ENCODE measurements at places on chromosomes 1 and 21.

DNA sequence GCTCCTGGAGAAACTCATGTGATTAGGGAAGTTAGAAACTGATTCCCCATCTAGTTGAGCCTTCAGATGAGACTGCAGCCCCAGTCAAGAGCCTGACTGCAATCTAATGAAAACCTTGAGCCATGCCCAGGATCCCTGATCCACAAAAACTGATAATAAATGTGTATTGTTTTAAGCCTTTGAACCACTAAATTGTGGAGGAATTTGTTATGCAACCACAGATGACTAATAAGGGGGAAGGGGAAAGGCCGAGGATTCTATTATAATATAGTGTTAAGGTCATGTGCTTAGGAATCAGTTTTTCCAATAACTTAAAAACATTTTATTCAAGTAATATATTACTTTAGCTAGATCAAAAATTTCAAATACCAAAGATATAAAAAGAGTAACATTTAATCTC, 52.8 kb upstream of the USP25 start:
- DNase-seq, result no peak

GRCh38 chr1:167273027-167273800, 52.5 kb downstream of the POU2F1 start:
- DNase-seq, result peak; percentile 18

DNA sequence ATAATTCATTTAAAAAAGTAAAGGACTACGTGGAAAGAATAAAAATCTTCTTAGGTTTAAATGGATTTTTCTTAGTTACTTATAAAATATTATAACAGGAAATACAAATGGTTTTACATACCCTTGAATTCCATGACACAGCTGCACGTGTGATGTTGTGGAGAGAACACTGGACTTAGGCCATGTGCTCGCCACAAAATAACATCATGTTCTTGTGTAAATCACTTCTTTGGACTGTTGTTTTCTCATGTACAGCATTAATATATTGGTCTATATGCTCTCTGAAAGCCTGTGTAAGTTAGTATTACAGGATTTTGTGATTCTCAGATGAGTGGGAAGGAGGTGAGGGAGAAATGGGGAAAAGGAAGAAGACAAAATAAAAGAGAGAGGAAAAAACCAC, 228.2 kb downstream of the DNM3 start:
- no peak for DNase-seq

GRCh38 chr1:32125313-32125712, 17.5 kb downstream of the KPNA6 start:
- DNase-seq, result no peak

DNA sequence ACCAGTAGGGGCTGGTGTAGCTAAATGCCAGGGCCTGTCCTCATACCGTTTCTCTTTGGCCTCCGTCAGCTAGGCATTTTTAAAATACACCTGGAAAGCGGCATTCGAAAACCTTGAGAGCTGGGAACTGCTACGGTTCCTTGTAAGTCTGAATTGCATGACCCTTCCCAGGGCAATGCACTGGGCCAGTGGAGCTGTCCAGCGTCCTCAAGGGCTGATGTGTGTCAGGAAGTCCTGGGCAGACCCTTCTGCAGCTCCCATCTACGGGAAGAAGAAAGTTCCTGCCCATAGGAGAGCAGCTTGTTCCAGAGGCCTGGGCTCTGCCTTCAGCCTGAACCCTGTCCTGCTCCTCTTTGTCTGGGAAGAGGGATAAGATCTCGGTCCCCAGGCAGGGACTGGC, 34.1 kb downstream of the UBASH3A start:
- DNase-seq, result no peak

GRCh38 chr1:213733705-213734104, 254.1 kb upstream of the PROX1 start:
- no peak for DNase-seq

DNA sequence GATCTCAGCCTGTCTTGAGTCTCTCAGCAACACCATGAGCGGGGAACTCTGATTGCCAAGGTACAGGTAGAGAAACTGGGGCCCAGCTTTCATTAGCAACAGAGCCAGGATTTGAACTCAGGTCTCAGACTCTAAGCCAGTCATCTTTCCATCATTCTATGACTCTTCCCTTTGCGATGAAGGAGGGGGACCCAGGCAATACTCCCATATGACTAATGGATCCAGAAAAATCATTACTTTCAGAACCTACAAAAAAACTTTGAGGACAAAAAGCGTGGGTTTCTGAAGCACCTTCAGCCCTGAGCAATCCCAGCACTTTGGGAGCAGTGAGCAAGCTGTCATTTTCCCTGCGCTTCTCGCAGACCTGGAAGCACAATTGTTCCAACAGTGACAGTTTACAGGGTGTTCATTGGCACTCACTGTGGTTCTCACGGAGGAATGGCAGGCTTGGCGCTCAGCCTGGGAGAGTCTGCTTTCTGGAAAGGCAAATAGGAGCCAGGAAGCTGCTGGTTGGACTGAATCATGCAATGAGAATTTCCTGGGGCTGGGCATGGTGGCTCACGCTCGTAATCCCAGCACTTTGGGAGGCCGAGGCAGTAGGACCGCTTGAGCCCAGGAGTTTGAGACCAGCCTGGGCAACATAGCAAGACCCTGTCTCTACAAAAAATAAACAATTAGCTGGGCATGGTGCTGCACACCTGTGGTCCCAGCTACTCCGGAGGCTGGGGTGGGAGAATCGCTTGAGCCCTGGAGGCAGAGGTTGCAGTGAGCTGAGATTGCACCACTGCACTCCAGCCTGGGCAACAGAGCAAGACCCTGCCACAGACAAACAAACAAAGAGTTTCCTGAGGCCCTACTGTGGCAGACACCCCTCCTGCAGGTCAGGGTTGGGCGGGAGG, 40.1 kb downstream of the SLC2A7 start:
- no peak for DNase-seq

- DNase-seq, result no peak
Observed at GRCh38 chr1:113242481-113242880, 147.8 kb upstream of the MAGI3 start.

- DNase-seq, result peak; percentile 7
Observed at GRCh38 chr1:36458910-36459309, 5.3 kb downstream of the MRPS15 start.

GRCh38 chr1:167594822-167595221, 35.2 kb upstream of the RCSD1 start:
- no peak for DNase-seq

DNA sequence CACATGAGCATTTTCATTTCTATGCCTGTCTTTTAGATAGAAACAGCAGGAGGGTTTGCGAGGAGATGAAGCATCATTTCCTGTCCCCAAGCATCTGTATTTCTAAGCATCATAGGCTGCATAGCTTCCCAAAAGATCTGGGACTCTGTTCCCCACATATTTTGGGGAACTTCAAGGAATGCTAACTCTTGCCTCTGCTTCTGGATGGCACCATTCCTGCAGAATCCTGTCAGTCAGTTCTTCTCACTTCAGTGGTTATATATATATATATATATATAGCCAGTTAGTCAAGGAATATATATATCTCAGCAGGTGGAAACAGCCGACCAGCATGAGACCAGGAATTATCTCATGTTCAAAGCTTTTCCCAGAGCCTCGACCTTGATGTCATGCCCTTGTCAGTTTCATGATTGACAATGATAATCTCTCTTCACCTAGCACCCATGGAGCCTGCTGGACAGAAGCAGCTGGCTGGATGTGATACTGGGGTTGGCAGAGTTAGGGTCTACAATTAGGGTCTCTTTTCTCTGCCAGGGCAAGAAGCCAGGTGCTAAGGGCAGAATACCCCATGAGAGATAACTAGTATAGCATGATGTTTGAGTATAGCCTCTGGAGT, 2.4 kb downstream of the PFKFB2 start:
- no peak for DNase-seq

DNA sequence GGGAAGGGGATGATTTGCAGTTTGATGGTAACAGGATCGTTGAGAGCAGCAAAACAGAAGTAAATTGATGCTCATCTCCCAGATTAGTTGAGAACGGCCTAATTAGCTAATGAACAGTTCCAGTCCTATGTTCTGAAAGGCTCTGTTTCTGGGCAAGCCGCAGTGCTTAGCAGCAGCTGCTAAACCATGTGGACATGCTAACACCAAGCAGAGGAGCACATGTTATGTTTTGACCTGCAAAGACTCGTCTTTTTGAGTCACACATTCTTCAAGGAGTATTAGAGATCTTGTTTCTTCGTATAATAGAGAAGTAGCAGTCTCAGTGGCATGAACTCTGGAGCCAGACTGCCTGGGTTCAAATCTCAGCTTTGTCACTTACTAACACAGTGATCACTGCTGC, 58.1 kb downstream of the CACNA1E start:
- no peak for DNase-seq

DNA sequence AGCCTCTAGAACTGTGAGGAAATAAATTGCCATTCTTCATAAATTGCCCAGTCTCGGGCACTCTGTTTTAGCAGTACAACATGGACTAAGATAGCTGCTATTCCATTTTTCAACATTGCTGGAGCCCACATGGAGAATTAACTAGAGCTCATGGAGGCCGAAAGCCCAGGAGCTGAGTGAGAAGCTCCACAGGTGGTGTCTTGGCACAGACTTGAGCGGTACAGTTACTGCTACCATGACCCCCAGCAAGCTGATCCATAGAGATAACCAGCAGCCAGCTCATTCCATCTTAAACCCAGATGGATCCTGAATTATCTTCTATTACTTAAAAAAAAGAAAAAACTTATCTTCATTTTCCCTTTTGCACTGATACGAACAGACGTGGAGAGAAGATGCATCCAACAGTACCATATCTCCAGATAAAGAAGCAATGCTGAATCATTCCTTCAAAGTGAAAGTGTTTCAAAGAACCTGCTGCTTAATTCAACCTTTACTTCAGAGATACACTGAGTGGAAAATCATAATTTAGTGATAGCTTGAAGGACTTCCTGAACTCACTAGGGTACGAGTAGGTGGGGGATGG, 115.1 kb downstream of the SETD4 start:
- no peak for DNase-seq

- DNase-seq, result no peak
Observed at GRCh38 chr1:220698607-220699016, 8.4 kb downstream of the C1orf115 start.

GRCh38 chr1:15770313-15770962, 11.8 kb downstream of the FBLIM1 start:
- no peak for DNase-seq

GRCh38 chr21:33300701-33301631, 23.8 kb upstream of the IFNAR1 start:
- DNase-seq, result peak; percentile 54

DNA sequence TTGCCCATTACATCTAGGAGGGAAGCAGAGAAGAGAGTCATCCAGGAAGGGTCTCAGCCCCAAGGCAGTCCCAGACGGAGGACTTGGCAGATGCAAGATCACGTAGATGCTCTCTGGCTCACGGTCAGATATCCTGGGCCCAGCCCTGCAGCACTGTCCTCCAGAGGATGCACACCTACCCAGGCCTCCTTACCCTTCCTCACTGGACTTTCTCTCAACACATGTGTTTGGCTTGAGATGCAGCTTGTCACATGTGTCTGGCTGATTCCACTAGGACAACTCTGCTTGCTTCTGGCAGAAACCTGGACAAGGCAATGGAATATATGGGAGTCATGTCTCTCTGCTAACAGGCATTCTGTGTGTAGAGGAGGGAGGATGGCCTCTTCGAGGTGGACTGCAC, 32.4 kb upstream of the POU3F1 start:
- no peak for DNase-seq

DNA sequence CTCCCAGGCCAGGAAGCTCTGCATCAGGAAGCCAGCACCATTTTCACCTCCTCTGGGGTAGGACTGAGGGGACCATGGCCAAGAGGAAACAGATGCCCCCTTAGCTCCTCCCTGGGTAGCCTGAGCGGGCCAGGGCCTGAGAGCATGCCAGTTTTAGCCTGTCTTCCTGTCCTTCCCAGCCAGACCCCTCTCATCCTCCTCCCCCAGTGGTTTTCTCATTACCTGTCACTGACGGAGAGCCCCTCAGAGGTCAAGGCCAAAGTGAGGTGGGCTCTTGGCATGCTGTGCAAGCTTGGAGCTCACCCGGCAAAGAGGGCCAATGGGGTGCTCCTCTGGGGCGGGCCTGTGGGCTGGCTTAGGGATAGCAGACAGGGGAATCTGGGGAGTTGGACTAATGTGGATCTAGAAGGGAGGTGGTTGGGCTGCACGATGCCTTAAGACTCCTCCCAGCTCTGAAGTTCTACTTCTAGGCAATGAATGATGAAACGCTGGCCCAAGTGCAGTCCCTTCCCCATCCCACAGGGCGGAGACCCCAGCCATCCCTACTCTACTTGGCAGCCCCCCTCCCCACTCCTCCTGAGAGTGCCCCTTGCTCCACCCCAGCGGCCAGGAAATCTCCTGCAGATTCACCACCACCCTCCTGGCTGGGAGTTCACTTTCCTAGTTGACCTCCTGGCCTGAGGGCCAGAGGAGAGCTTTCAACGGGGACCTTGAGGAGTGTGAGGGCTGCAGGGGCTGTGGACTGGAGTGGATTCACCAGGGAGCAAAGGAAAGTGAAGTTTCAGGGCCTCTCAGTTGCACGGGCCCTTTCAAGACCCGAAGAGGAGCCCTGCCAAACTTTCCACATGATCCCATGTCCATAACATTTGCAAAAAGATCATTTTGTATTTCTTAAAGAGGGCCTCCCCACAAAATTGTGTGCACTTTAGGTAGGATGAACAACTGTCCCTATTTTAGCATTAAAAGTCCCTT, 9.4 kb upstream of the LMNA start:
- no peak for DNase-seq

- no peak for DNase-seq
Observed at GRCh38 chr1:10613340-10613739, 138.6 kb downstream of the PEX14 start.

DNA sequence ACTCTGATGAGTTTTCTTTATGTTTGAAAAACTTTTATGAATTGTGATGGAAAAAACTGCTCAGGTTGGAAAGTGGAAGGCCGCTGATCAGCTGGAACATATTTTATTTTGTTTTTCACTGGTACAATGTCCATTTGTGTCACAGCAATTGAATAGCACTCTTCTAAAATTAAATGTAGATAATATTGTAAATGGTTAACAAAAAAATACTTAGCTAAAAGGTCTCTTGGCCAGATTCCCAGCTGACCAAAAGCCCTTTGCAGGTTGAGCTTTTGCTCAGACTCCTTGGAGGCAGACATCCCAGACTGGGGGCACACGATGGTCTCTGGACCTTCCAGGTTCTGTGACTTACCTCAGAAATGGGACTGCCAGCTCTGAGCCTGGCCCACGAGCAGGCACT, 26.3 kb downstream of the SAMD13 start:
- DNase-seq, result no peak

- peak; percentile 41 for DNase-seq
Observed at GRCh38 chr1:92485381-92486250, 1.1 kb downstream of the GFI1 start.

Measured in GDM1 (cell line).